ENCODE measurements at places on chromosomes 3 and 15. TPM values are rescaled to one million over a fixed set of nuclear protein-coding genes. Genes with fewer than 3 reads are reported as not detected.

GRCh38 chr3:26345613-26346012 is 277.0 kb upstream of the LRRC3B start:
- H3K36me3 ChIP-seq, result no peaks in the 10 kb centered on the region
- H3K27me3 ChIP-seq, result no peaks in the 10 kb centered on the region
- peak; percentile 14 for DNase-seq
- H3K27ac ChIP-seq, result no peak overlapping the region
- no peak overlapping the region for H3K4me3 ChIP-seq
- no peaks in the 10 kb centered on the region for H3K4me1 ChIP-seq

The TRH gene
- not detected for total RNA-seq

The OXTR gene
- total RNA-seq, result 7.8 TPM

The CTXND1 gene
- total RNA-seq, result not detected

The SEMA5B gene
- total RNA-seq, result 26.8 TPM

DNA sequence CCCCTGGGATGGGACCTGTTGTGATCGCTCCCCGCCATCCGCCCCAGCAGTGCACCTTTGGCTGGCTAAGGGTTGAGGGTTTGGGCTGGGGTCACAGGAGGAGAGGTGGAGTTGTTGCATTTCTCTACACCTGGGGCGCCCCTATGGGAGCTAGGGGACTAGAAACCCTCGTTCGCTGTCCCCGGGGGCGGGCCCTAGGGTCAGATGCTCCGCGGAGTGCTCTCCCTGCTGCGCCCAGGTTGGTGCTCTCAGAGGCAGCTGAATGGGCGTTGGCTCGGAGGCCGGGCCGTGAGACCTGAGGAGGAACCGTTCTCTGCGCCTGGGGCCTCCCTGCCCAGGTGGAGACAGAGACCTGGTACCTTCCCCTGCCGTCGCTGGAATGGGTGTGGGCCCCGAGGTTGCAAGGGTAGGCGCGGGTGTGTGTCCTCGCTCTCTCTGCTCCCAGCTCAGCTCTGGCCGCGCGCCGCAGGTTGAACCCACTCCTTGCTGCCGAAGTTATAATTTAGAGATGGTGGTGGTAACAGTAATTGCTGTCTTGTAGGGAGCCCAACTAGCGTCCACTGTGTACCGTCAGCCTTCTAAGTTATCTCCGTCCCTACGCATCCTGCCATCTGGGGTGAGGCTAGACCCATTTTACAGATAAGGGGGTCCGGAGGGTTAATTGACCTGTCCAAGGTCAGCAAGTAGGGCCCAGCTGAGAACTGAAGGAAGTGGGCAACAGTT is 965 bp downstream of the FLNB start:
- peak; percentile 62 for DNase-seq
- H3K27me3 ChIP-seq, result no peaks in the 10 kb centered on the region
- H3K4me3 ChIP-seq, result peak overlapping the region; percentile 100
- H3K27ac ChIP-seq, result no peak overlapping the region
- H3K36me3 ChIP-seq, result no peaks in the 10 kb centered on the region
- peaks cover 40% of the 10 kb centered on the region for H3K4me1 ChIP-seq

The ADAMTSL3 gene
- 0.87 TPM for total RNA-seq

All from GM23338 (cell line).